ENCODE measurements at places on chromosomes 4 and X. TPM values are rescaled to one million over a fixed set of nuclear protein-coding genes. Genes with fewer than 3 reads are reported as not detected.

Gene OFD1
- total RNA-seq = 21.0 TPM

Gene PRRG3
- total RNA-seq = not detected

Gene FSTL5
- not detected for total RNA-seq

Gene CLCN4
- 0.16 TPM for total RNA-seq

Gene ANKRD17
- 71.4 TPM for total RNA-seq

Gene TRPC3
- 0.67 TPM for total RNA-seq

Gene IL13RA2
- not detected for total RNA-seq

Gene ADH1B
- total RNA-seq = not detected

Gene GPM6B
- total RNA-seq = not detected

Gene GPR82
- total RNA-seq = 0.14 TPM

Gene NAA11
- not detected for total RNA-seq

Gene ZDHHC15
- 0.05 TPM for total RNA-seq

Gene RAB41
- not detected for total RNA-seq

Gene CYBB
- total RNA-seq = 0.09 TPM

Gene CT45A1
- not detected for total RNA-seq

Gene TMEM31
- total RNA-seq = not detected

Gene CSAG2
- total RNA-seq = not detected

Gene F8
- 3.7 TPM for total RNA-seq

Gene NEUROG2
- not detected for total RNA-seq

Gene MAGED1
- total RNA-seq = 45.5 TPM

Gene FGFBP2
- 3.9 TPM for total RNA-seq

Gene MAGEC2
- not detected for total RNA-seq

Gene RHOXF1
- not detected for total RNA-seq

Gene MGARP
- not detected for total RNA-seq

Gene NXF2
- total RNA-seq = not detected

Gene NALF2
- 0.25 TPM for total RNA-seq

Gene PARM1
- total RNA-seq = not detected
